ENCODE measurements at places on chromosomes 11 and 22.

- peak overlapping the region; percentile 96 for H3K27ac ChIP-seq
- no peaks in the 10 kb centered on the region for H3K27me3 ChIP-seq
These were observed 712 bp upstream of the SLC2A11 start for GRCh38 chr22:23856721-23857605.

DNA sequence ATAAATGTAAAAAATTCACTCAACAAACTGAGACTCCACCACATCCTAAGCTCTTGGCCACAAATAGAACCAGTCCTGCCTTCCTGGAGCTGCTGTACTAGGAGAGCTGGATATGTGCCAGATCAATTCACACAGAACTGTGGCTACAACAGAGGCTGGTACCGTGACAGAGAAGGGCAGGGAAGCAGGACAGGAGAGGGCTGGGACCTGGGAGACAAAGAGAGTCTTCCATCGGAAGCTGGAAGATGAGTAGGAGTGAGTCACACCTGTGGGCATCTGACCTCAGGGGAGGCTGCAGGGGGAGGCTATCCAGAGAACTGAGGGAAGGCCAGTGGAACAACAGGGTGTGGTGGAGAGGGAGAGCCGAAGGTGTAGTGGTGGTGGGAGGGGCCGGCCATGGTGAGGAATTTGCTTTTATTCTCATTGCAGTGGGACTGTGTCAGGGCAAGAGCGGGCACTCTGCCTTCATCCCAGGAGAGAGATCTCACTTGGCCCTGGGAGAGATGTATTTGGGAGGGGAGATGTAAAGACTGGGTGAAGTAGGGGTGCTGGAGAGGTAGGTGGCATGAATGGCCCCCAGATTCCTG is 1.9 kb upstream of the LTBP3 start:
- no peaks in the 10 kb centered on the region for H3K27me3 ChIP-seq
- no peak for DNase-seq
- no peak overlapping the region for H3K4me3 ChIP-seq
- no peaks in the 10 kb centered on the region for H3K36me3 ChIP-seq
- H3K27ac ChIP-seq = peak overlapping the region; percentile 98

GRCh38 chr11:59224351-59224928 is 11.7 kb upstream of the MPEG1 start:
- no peak overlapping the region for H3K4me3 ChIP-seq
- H3K27me3 ChIP-seq = no peaks in the 10 kb centered on the region
- H3K27ac ChIP-seq = peak overlapping the region; percentile 49
- DNase-seq = no peak
- H3K36me3 ChIP-seq = no peaks in the 10 kb centered on the region
- peaks cover 14% of the 10 kb centered on the region for H3K4me1 ChIP-seq

DNA sequence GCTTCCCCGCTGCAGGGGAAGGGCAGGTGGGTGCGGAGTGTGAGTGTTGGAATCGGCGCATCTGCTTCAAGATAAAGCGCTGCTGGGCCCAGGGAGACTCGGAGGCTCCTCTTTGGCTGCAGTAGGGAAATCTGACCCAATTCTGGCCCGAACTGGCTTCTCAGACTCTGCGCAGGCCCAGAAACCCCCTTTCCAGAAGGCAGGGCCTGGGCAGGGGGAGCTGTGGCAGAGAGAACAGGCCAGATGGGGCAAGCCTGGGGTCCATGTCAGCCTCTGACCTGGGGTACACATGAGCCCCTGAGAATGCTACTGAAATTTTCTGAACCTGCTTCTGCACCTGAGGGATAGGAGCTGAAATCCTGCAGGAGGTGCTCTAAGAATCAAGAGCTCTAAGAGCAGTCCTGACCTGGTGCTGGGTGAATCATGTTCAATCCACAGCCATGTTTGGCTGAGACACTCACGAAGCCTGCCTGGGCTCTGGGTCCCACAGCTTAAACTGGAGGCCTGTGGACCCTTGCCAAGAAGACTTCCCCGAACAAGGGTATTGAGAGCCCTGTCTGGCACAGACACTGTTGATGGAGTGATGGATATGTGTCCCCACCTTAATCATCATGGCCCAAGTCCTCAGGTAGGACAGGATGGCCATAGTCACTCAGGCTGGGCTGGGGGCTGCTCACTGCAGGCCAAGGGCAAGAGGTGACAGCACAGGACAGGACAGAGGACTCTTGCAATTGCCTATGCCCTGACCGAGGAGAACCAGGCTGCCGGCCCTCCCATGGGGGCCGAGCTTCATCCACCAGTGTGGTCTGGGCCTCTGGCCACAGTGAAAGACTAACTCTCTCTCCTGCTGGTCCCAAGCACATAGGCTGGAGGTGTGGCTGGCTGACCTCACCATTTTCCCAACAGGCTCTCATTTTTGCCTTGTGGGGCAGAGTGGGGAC is 6.9 kb downstream of the RAB3IL1 start:
- no peak for DNase-seq
- peaks cover 26% of the 10 kb centered on the region for H3K36me3 ChIP-seq
- no peaks in the 10 kb centered on the region for H3K27me3 ChIP-seq
- H3K4me3 ChIP-seq = no peak overlapping the region

DNA sequence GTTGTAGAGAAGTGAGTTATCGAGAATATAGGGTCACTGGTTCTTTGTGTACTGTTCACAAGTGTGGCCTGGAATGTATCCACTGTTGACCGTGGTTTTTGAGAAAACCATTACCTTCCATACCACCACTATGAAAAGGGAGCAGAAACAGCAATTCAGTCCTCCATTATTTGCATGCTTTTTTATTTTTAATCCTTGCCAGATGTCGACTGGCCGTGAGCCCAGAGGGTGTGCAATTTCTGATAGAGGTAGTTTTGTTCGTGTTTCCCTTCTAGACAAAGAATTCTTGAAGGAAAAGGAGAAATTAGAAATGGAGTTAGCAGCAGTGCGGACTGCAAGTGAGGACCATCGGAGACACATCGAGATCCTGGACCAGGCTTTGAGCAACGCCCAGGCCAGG is 81.7 kb downstream of the AMOTL1 start:
- no peak overlapping the region for H3K27ac ChIP-seq
- no peaks in the 10 kb centered on the region for H3K4me1 ChIP-seq
- peaks cover 48% of the 10 kb centered on the region for H3K36me3 ChIP-seq
- H3K27me3 ChIP-seq = no peaks in the 10 kb centered on the region
- DNase-seq = no peak

DNA sequence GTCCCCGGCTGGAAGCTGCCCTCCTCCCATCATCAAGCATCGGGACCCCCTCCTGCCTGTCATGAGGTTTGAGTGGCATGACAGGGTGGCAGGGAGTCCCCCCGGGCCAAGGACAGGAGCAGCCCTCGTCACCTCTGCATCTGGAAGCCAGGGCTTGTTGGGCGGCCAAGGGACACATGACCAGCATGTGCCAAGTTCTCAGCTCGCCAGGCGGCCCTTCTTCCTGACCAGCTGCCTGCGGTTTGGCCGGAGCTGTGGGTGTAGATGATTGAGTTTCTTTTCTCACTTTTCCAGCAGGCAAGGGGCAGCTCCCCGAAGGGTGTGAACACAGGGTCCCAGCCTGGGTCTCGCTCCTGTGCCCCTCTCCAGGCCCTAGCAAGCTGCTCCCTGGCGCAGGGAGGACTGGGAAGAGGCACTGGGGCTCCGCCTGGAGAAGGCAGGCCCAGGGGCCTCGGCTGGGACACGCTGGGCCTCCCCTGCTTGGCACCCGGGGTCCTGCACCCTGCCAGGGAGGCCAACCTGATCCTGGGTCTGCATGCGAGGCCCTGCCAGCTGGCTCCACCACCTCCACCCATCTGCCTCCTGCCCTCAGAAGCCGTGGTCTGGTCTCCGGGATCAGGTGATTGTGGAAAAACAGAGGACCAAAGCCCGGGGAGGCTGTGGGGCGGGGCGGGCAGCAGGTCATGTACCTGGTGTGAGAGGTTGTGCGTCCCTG is 13.4 kb downstream of the ARHGAP8 start:
- DNase-seq = no peak
- no peak overlapping the region for H3K27ac ChIP-seq
- H3K27me3 ChIP-seq = no peaks in the 10 kb centered on the region
- no peak overlapping the region for H3K4me3 ChIP-seq
- H3K36me3 ChIP-seq = no peaks in the 10 kb centered on the region

- H3K36me3 ChIP-seq = no peaks in the 10 kb centered on the region
- H3K27ac ChIP-seq = no peak overlapping the region
- H3K4me3 ChIP-seq = no peak overlapping the region
- DNase-seq = no peak
- no peaks in the 10 kb centered on the region for H3K4me1 ChIP-seq
- peaks cover 5% of the 10 kb centered on the region for H3K27me3 ChIP-seq
These were observed 187.6 kb upstream of the ANO3 start for GRCh38 chr11:26144291-26144690.

GRCh38 chr11:105100981-105101630 is 38.5 kb downstream of the CARD18 start:
- no peaks in the 10 kb centered on the region for H3K4me1 ChIP-seq
- no peak overlapping the region for H3K27ac ChIP-seq
- H3K27me3 ChIP-seq = no peaks in the 10 kb centered on the region
- no peaks in the 10 kb centered on the region for H3K36me3 ChIP-seq
- DNase-seq = no peak

DNA sequence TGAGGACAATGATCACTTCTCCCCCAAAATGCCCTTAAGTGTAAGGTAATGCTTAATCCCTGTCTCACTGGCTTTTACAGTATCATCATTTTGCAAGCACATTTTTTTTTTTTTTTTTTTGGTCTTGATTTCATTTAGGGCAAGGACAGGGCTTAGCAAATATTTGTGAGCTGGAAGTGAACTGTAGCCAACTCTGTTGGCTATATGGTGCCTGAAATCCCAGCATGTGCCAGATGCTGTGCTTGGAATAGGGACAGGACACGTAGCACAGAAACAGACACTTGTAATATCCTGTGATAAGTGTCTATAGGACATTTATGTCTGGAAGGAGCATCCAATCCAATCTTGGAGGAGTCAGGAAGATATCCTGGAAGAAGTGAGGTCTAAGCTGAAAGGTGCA is 198.3 kb downstream of the NAV2 start:
- H3K4me3 ChIP-seq = no peak overlapping the region
- no peak for DNase-seq
- no peaks in the 10 kb centered on the region for H3K27me3 ChIP-seq

DNA sequence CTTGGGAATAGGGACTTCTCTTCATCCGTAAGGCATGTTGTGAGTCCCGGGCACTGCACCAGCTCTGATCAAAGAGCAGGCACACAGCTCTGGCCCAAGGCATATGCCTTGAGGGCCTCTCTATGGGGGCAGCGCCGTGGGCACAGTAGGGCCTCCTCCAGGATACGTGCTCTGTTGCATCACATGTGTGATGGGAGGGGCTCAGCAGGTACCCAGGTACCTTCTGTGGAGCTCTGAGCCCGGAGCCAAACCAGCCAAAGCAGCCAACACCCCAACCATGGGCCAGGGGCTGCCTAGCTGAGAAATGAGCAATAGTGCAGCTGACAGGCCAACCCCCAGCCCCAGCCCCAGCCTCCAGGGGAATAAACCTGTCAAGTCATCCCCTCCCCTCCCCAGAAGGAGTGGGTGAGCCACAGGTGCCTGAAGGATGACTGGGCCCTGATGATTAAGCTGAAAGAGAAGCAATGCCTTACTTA is 79.7 kb upstream of the SHISAL1 start:
- no peaks in the 10 kb centered on the region for H3K27me3 ChIP-seq
- H3K4me3 ChIP-seq = no peak overlapping the region
- no peaks in the 10 kb centered on the region for H3K4me1 ChIP-seq
- H3K27ac ChIP-seq = no peak overlapping the region
- DNase-seq = no peak

- no peak overlapping the region for H3K4me3 ChIP-seq
- peak overlapping the region; percentile 87 for H3K27ac ChIP-seq
- H3K27me3 ChIP-seq = no peaks in the 10 kb centered on the region
- peaks cover 40% of the 10 kb centered on the region for H3K4me1 ChIP-seq
These were observed 17.4 kb downstream of the KCTD21 start for GRCh38 chr11:78170874-78171549.

DNA sequence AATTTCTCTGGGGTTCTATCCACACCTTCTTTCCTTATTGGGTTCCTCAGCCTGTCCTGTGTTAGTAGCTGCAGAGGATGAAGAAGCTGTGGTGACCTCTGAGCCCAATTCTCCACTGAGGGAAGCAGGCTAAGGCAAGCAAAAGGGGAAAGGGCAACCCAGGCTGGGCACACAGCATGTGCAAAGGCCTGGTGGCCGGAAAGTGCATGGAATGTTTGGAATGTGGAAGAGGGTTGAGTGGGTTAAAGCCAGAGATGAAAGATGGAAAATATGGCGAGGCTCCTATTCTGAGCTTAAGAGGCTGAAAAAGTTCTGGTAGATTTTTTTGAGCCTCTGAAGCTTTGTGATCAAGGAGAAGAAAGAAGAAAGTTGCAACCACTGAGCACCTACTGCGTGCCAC is 247.1 kb downstream of the MIAT start:
- DNase-seq = no peak
- H3K27me3 ChIP-seq = no peaks in the 10 kb centered on the region
- H3K4me3 ChIP-seq = no peak overlapping the region
- H3K4me1 ChIP-seq = no peaks in the 10 kb centered on the region
- no peaks in the 10 kb centered on the region for H3K36me3 ChIP-seq

DNA sequence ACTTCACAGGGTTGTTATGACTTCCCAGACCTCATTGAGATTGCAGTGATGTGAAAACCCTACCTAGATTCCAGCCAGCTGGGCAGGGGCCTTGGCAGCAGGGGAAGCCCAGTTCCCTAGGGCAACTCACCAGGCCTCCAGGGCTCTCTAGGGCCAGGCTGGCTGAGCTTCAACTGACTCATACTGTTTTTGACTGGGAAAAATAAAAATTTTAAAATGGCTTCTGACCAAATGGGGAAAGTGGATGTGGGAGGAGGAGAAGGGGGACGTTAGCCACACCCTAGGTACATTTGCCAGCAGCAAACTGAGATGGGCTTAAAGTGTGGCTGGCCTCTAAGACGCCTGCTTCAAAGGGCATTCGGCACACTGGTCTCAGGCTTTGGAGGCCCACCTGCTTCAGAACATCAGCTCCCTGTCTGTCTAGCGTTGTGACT is 39.0 kb downstream of the BMAL1 start:
- H3K27me3 ChIP-seq = no peaks in the 10 kb centered on the region
- H3K4me3 ChIP-seq = no peak overlapping the region
- no peaks in the 10 kb centered on the region for H3K4me1 ChIP-seq
- peak overlapping the region; percentile 10 for H3K27ac ChIP-seq
- no peak for DNase-seq
- no peaks in the 10 kb centered on the region for H3K36me3 ChIP-seq

- no peak overlapping the region for H3K27ac ChIP-seq
- no peaks in the 10 kb centered on the region for H3K4me1 ChIP-seq
- no peaks in the 10 kb centered on the region for H3K27me3 ChIP-seq
- H3K36me3 ChIP-seq = no peaks in the 10 kb centered on the region
- no peak overlapping the region for H3K4me3 ChIP-seq
These were observed 350.2 kb downstream of the TTC28 start for GRCh38 chr22:28329186-28330073.

GRCh38 chr11:68118706-68119448 is 2.3 kb downstream of the CHKA start:
- no peak overlapping the region for H3K4me3 ChIP-seq
- H3K4me1 ChIP-seq = no peaks in the 10 kb centered on the region
- DNase-seq = no peak
- H3K27me3 ChIP-seq = no peaks in the 10 kb centered on the region

GRCh38 chr11:86955111-86955360 is 159 bp downstream of the FZD4 start:
- DNase-seq = no peak
- H3K4me3 ChIP-seq = peak overlapping the region; percentile 76
- H3K36me3 ChIP-seq = peaks cover 14% of the 10 kb centered on the region
- peaks cover 54% of the 10 kb centered on the region for H3K4me1 ChIP-seq

GRCh38 chr11:93817426-93818348 is 32.7 kb downstream of the VSTM5 start:
- H3K36me3 ChIP-seq = peaks cover 18% of the 10 kb centered on the region
- H3K4me1 ChIP-seq = no peaks in the 10 kb centered on the region
- DNase-seq = no peak
- H3K27ac ChIP-seq = no peak overlapping the region
- H3K27me3 ChIP-seq = no peaks in the 10 kb centered on the region

All from right atrium auricular region (tissue), 2 donors.